Activated CD4-positive, alpha-beta memory T cell treated with anti-CD3 and anti-CD28 coated beads, Interleukin-2, amount 10 ng/mL, durations not matched to agents 7 days and 5 days (primary cell): ENCODE measurements at places on chromosomes 6 and 20.

GRCh38 chr20:43404878-43405277, 52.8 kb upstream of the SRSF6 start:
- DNase-seq = peak; percentile 28

DNA sequence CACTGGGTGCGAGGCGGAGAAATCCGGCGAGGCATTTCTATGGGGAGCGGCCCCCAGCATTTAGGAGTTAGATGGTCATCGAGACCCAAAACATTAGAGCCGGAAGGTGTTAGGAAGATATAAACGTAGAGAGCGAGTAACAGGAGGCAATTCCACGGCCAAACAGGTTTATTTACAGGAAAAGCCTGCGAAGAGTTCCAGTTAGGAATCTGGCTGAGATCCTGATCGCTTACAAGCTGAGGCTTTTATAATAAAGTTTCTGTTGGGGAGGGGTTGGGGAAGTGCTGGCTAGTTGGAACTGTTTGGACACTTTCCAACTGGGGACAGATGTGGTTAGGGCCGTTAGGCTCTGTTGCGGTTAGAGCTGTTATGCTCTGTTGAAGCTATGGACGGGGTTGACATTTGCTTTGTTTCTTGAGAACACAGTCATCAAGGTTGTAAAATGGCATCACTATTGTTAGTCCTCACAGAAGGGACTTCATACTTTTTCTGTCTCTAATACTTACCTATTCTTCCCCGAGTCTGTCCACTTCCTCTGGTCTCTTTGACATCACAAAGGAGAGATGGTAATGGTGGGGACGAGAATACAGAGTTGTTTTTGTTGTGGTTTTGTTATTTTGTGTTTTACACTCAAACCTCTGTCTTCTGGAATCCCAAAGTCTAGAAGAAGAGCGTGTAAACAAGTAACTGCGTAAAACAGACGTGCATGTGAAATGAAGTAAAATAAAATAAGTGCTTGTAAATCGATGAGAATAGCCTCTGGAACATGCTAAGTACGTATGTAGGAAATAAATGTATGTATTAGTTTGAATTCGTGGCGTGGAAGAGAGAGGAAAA, 554 bp upstream of the ZSCAN31 start:
- no peak for DNase-seq

- no peak for DNase-seq
Measured at GRCh38 chr6:148147463-148147830, 195.2 kb upstream of the SASH1 start.

DNA sequence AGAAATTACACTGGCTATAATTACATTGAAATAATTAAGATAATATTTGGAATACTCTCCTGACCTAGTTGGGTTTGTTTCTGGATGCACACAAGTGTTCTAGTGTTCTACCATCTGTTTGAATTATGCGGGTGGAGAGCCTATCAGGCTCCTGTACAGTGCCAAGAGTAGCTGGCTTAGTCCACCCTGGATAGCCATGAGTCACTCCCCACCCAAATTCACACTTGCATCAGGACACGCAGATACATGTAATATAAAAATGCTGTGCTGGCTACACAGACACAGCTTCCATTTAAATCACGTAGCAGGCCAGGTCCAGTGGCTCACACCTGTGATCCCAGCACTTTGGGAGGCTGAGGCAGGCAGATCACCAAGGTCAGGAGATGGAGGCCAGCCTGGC, 686.2 kb upstream of the SLC35B3 start:
- DNase-seq = no peak

GRCh38 chr20:49507741-49508434, 25.4 kb upstream of the KCNB1 start:
- DNase-seq = no peak

DNA sequence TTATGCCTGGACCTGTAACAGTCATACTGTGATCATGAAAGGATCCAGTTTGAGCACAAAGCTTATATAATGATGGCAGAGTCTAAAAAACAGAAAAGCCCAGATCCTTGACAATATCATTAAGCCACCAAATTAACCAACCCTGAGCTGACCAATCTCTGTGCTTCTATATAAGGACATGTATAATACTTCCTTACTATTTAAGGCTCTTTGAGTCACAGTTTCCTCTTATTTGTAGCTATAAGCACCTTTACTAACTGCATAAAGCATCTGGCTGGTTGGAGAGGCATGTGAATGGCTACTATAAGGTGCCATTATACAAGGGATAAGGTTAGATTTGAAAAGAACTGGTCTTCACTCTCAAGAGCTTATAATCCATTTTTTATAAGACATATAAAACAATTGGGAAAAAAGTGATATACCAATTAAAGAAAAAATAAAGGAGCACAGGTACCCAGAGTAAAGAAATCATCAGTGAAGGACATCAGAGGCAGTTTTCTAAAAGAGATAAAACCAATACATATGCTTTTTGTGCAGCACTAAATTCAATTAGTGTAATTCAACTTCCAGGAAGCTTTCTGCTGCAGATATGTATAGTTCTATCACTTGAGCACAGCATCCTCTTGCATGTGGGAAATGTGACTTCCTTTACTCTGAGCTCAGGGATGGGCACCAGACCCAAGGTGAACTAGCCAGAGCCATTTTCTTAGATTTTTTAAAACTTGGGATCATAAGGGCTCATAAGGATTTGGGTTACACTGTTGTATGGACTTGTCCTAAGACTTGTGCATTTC, 121.0 kb downstream of the BTBD9 start:
- DNase-seq = no peak

DNA sequence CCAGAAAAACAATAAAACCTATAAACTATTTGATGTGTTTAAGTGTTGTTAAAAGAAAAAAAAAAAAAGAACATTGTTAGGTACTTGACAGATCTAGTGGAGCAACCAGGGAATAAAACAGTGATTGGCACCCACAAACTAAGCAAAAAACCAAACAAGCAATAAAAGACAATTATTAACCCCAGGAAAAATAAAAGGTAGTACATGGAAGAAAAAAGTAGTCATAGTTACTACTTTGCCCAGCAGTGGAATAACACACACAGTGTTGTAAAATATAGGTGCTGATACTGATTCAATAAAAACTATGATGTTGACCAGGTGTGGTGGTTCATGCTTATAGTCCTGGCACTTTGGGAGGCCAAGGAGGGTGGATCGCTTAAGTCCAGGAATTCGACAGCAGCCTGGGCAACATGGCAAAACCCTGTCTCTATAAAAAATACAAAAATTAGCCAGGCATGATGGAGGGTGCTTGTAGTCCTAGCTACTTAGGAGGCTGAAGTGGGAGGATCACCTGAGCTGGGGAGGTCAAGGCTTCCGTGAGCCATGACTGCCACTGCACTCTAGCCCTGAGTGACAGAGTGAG, 43.9 kb downstream of the PIGU start:
- no peak for DNase-seq
